ENCODE measurements at places on chromosomes 6 and 20.

DNA sequence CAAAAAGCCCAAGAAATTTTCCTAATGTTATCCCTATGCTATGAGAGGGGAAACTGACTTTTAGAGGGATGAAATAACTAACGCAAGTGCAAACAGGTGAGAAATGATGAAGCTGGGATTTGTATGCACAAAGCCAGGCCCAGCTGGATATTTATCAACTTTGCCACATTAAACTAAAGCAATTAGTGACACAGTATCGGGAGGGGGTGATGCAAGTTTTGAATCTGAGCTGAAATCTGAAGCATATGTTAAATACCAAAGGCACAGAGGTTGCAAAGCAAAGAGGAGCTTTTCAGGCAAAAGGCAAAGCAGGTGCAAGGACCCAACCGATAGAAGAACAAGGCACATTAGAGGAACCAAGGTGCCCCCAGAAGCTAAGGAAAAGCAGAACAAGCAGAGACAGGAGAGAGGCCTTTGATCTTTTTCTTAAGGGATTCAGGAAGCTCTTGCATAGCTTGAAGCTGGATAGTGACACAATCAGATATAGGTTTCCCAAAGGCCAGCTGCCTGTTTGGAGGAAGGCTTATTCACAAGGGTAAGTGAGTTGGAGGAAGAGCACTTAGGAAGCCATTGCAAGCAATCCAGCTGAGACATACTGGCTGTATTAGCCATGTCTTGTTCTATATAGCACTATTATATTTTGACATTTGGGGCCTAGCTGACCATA lies 207.5 kb downstream of the HIVEP2 start:
- DNase-seq, result no peak

DNA sequence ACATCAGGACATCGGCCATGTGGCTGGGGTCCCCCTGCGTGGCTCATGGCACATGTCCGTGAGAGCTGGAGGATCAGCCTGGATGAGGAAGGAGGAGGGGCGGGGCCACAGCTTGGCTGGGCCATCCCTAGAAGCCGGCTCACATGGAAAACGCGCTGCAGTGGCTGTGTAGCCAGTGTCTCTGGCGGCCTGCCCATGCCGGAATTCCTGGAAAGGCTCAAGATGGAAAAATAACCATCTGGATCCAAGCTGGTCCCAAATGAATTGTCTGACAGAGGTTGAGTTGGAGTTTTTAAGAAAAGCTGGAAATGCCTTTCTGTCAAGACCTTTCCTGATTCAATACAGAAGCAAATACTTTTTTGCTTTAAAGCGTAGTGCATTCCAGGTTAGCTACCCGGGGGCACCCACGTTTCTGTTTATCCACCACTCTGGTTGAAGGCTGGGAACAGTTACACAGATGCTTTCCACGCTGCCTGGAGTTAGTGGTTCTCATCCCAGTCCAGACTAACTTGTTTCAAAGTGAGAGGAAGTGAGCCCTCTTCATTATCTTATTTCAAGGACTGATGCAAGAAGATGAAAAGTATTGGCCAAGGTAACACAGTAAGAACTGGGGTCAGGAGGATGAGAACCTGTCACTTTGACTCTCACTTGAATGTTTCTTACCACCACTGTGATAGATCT lies 99.0 kb downstream of the GMPR start:
- no peak for DNase-seq

GRCh38 chr6:61841958-61842357 lies 444.1 kb downstream of the KHDRBS2 start:
- DNase-seq, result no peak

DNA sequence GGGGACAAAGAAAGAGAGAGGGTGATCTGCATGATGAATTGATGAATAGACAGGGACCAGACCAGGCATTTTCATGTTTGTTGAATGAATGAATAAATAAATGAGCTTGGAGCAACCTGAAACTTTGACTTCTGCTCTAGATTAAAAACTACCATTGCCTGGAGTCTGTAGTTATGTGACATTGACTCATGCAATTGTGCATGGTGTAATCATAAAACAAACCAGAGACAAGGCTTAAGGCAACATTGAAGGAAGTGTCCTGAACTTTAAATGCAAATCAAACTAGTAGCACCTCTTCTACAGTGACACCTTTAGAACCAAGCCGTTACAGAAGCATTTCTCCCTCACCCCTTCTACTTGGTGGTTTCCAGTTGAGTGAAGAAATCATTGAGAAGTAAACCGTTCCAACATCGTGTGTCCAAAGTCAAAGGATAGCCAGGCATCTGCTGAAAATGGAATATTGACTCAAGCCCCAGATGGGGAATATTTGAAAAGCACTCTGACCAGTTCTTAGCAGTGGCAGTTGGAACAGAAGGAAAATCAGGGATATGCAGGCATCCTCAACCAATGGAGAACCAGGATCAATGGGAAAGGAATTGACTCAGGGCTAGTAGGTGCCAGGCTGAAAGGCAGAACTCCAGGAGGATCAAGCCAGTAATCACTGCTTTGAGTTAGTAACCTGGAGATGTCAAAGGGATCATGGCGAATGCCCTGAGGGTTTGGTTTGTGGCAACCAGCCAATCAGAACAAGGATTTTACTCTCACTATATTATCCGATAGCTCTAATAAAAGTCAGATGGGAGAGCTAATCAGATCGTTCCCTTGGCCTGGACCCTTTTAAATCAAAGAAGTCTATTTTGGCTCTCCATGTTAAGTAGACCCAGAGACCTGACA lies 171.2 kb upstream of the TSHZ2 start:
- no peak for DNase-seq

- DNase-seq, result no peak
Measured at GRCh38 chr6:158072083-158072721, 90.5 kb downstream of the SYNJ2 start.

GRCh38 chr6:39923861-39924260 lies 10.4 kb downstream of the MOCS1 start:
- no peak for DNase-seq

DNA sequence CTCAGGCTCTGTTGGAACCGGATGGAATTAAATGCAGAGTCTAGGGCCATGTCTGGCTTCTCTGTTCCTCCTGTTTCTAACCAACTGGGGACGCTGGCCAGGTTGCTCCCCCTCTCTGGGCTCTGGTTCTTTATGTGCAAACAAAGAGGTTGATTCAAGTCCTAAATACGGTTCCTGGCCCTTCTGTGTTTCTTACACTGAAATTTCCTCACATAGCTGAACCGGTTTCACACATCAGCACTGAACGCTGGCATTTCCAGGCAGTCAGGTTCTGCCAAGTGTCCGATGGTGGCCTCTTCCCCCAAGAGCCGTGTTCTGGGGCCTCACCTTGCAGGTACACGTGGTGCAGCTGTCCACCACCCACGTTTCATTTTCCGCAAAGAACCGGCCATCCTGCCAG lies 13.5 kb downstream of the THBS2 start:
- no peak for DNase-seq

DNA sequence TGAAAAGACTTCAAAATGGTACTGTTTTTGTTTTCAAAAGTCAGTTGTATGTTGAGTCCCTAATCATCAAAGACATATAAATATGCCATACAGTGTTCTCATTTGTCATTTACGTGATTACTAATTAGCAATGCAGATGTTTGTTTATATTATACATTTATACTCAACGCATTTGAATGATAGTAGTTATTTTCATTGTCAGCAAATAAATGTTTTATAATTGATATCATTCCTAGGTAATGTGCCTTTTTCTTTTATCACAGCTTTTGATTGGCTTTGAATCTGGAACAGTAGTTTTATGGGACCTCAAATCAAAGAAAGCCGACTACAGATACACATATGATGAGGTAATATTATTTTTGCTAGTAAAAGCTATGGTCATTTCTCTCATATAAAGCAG lies 62.6 kb downstream of the STXBP5 start:
- no peak for DNase-seq

DNA sequence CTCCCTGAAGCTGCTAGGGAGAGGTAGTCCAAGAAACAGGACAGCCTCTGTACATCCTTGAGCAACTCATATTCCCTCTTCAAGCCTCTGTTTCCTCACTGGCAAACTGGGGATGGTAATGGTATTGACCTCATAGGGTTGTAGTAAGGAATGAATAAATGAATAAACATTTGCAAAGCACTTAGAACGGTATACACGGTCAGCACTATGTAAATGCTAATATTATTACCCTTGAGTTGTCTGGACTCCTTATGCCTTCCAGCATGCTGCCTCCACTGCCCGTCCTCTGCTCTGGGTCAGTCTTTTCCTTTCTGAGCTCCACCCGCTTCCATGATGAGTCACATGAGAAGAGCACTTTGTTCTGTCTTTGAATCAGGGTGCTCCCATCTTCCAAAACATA lies 50.6 kb downstream of the KHDC1L start:
- no peak for DNase-seq

- no peak for DNase-seq
Measured at GRCh38 chr6:107679457-107679856, 144.7 kb downstream of the SCML4 start.

DNA sequence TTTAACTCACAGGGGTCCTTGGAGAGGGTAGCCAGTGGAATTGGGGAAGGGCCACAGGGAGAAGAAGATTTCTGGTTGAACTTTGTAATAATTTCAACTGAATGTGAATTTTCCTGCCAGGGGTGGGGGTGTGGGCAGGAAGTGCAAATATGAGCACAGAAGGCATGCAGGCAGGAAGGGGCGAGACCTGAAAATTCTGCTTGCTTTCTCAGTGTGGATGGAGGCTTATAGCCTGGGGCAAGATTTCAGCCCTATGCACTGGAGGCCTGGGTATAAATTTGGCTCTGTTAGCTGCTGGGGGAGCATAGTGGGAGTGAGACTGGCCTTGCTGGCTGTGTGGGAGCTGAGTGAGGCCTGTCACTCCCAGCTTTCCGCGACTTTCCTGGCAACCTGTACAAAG lies 54.4 kb downstream of the PERP start:
- no peak for DNase-seq

- DNase-seq, result no peak
Measured at GRCh38 chr6:107666084-107666980, 157.8 kb downstream of the SCML4 start.

DNA sequence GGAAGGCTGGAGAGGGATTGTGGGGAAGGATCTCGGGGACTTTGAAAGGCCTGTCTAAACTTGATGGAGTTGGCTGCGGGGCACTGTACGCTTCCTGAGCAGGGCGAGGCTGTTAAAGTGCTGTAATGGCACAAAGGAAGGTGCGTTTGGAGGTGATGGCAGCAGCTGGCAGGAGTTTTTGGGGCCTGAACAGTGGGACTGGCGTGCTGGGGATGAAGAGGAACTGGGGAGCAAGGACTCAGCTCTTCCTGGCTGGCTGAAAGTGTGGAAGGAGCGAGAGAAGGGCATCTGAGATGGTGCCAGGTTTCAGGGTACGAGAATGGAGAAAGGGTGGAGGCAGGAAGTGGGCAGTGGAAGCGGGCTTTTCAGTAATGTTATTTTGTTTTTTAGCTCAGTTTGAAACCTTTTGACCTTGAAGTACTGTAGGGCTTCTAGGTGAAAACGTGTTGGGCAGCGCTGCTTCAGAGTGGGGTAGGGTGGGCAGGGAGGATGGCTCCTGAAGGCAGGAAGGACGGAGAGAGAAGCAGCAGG lies 8.0 kb downstream of the TMEM181 start:
- DNase-seq, result no peak

- DNase-seq, result no peak
Measured at GRCh38 chr6:105326216-105326615, 76.7 kb downstream of the PREP start.

GRCh38 chr6:80792151-80792550 lies 685.7 kb downstream of the BCKDHB start:
- no peak for DNase-seq

- DNase-seq, result no peak
Measured at GRCh38 chr6:168050225-168050880, 28.7 kb downstream of the FRMD1 start.

- no peak for DNase-seq
Measured at GRCh38 chr6:149755300-149756260, 6.0 kb downstream of the PCMT1 start.

DNA sequence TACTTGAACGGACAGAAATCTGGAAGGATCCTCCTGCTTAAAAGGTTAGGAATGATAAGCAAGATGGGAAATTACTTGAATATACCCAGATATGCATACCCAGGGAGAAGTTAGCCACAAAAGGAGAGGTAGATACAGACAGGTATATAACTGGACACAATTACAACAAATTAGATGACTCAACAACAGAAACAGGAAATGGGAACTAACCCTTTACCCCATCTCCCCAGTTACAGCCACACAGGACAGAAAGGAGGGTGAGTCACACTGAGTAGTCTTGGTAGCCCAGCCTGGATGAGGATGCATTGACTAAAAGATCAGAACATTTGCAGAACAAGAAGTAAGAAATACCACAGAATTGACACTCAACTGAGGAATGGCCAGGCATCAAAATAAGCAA lies 61.2 kb downstream of the C6orf52 start:
- DNase-seq, result no peak

- DNase-seq, result no peak
Measured at GRCh38 chr20:41018153-41018552, 10.5 kb upstream of the TOP1 start.

GRCh38 chr6:83371423-83371822 lies 59.4 kb downstream of the ME1 start:
- no peak for DNase-seq

GRCh38 chr20:7387638-7388193 lies 552.5 kb downstream of the HAO1 start:
- DNase-seq, result no peak

DNA sequence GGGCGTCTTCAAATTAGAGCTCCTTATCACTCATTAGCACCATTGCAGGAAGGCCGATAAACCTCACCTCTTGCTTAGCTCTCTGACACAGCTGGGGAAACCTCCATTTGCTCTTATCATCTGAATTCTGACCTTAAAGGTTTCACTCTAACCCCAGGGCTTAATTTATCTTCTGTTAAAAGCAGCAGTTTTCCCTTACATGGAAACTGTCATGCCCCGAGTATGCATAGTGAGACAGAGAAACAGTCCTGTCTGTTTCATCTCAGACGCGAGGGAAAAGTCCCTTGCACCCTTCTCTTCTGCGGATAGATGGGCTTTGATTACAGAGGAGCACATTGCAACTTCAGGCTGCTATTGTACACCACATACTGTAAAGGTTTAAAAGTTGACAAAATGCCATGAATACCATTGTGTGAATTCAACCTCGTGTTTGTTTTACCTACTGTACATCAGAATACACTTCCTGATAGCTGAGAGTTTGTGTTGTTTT lies 191.5 kb upstream of the BMP2 start:
- no peak for DNase-seq

DNA sequence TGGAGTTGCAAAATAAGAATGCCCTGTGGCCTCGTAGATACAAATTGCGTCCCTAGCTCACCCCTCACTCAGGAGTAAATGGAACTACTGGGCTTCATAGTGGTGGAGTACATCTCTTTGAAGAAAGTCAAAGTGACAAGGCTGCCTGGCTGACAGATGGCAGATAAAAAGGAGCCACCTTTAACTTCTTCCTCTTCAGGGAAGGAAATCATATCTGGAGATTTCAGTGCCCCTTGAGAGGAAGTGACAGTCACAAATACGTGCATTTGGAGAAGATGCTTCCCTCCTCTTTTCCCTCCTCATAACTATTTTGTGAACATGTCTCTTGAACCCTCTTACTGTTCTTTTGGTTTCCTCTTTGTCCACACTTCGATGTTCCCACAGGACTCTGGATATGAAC lies 43.2 kb downstream of the PPP1R3G start:
- no peak for DNase-seq

GRCh38 chr6:1107578-1107977 lies 204.3 kb upstream of the FOXQ1 start:
- DNase-seq, result no peak

GRCh38 chr20:44955270-44955669 lies 4.9 kb downstream of the TOMM34 start:
- DNase-seq, result no peak
